Activated CD4-positive, CD25-positive, alpha-beta regulatory T cell (primary cell): ENCODE measurements at places on chromosomes 3 and 15.

GRCh38 chr3:187385296-187385695 lies 17.1 kb downstream of the RTP4 start:
- no peak for DNase-seq

GRCh38 chr3:45163481-45163880 lies 17.3 kb upstream of the CDCP1 start:
- DNase-seq, result no peak

GRCh38 chr3:51734572-51734907 lies 27.7 kb downstream of the GRM2 start:
- no peak for DNase-seq

- DNase-seq, result no peak
These were observed 69.8 kb downstream of the FGF7 start for GRCh38 chr15:49492830-49493229.

DNA sequence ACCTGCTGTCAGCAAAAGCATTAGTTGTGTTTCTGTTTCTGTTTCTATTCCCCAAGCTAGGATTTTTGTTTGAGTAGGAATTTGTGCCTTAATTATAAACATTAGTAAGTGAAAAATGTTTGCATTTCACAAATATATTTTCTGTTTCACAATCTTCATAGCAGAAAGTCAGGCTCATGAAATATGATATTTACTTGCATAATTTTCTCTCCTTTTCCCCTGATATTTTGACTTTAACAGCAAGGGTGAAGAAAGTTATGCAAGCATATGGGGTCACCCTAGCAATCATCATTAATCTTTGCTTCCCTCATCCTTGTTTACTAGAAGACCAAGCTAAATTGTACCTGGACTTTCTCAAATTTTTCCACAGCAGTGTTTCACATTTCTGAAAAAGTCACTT lies 140.3 kb upstream of the SEMA6D start:
- DNase-seq, result no peak

DNA sequence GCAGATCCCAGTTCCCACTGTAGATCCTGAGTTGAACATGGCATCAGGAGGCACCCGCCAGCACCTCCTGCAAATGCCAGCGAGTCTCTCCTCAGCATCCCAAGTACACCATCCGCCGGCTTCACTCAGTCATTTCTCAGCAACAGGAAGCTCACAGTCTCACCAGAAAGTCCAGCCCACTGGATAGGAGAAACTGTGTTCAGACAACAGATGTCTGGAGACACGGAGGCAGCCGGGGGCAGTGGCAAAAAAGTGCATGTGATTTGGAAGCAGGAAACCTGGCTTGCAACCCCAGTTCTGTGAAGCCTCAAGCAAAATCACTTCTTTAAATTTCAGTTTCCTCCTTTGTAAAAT lies 68.7 kb downstream of the SRGAP3 start:
- DNase-seq, result no peak
